Aorta (tissue), 5 donors: ENCODE measurements at places on chromosomes 5 and 9. TPM values are rescaled to one million over a fixed set of nuclear protein-coding genes. Genes with fewer than 3 reads are reported as not detected.

HSPB3 gene
- total RNA-seq: not detected

DNA sequence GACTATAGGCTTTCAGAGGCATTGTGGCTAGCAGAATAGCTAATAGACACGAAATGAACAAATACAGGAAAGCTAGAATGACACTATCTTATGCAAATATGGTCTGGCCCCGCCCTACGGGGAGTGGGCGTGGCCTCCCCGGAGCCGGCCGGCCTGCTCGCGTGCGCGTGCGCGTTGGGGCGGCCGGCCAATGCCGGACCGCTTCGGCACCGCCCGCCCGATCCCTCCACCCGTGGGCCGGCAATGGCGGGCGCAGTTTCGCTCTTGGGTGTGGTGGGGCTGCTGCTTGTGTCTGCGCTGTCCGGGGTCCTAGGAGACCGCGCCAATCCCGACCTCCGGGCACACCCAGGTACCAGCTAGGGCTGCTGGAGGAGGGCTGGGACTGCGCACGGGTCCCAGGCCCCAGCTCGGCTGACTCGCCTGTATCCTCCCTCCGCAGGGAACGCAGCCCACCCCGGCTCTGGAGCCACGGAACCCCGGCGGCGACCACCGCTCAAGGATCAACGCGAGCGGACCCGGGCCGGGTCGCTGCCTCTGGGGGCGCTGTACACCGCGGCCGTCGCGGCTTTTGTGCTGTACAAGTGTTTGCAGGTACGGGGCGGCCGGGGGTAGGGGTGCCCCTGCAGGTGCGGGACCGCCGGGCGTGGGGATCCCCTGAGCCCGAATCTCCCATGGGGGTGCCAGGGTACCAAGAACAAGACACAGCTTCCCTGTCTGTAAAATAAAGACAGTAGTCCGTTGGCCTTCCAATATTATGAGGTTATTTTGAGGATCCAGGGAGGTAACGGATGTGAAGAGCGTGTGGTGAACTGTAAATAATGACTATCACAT is at the start of gene CCDC107:
Gene CCDC107, plus strand, starts transcription at position 156 of the 831 bp plus-strand sequence. Its CDS starts 88 bp downstream, at position 244.
- peak within 1 kb of the TSS; percentile 77 for H3K27ac ChIP-seq
- H3K36me3 ChIP-seq: no peaks in the 10 kb centered on the region
- H3K4me3 ChIP-seq: peak within 1 kb of the TSS; percentile 80
- H3K4me1 ChIP-seq: no peaks in the 10 kb centered on the region
- DNase-seq: peak; percentile 95

CYLC2 gene
- not detected for total RNA-seq

ATOX1 gene
- 61.7 TPM for total RNA-seq

IL9 gene
- not detected for total RNA-seq

DNA sequence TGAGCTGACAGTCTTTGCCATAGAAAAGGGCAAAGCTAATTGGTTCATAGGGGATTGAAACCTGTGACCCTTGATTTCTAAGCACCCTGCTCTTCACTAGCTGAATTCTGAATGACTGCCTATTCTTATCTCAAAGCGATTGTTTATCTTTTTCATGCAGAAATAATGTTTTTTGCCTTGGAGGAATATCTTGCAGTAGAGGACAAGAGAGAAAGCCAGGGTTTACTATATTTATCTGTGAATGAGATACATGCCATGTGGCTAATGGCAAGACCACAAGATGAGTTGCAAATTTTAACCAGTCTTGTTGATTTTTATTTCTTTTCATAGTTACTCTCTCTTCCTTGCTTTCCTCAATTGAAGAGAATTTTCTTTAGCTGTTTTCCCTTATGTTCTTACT is 185.0 kb downstream of the CNTLN start:
- no peak for DNase-seq
- no peaks in the 10 kb centered on the region for H3K27me3 ChIP-seq
- no peak overlapping the region for H3K27ac ChIP-seq
- no peaks in the 10 kb centered on the region for H3K4me1 ChIP-seq
- H3K4me3 ChIP-seq: no peak overlapping the region
- H3K36me3 ChIP-seq: no peaks in the 10 kb centered on the region

NCS1 gene
- total RNA-seq: 72.1 TPM

C5orf58 gene
- not detected for total RNA-seq

EIF4EBP3 gene
- total RNA-seq: 14.2 TPM
